ENCODE measurements at places on chromosomes 3 and 15.

DNA sequence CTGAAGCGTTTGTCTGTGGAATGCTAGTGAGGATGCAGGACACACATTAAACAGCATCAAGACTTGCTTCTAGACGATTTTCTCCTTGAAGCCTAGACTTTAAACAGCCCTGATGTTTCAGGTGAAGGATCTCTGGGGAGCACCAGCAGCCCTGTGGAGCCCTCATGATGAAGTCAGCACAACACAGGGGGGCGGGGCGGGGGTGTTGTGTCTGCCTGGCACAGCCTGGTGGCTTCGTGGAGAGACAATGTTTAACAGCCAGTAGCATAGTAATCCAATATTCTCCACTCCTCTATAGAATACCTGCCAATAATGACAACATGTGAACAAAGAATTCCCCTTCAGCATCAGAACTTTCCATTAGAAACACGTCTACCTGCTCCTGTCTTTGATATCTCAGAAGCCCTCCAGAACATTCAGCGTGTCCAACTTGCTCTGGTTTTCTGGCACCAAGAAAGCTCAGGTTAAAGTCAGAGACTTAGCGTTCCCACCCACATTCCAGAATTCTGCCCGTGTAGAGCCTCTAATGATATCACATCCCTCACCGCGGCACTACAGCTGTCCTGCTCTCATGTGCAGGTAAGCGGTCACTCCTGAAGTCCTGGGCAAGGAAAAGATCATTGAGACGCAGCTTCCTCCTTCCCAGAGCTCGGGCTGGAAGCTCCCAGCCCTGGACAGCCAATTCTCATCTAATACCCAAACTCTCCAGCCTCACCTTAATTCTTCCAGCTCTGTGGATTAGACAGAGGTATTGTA is 98.0 kb downstream of the ATP10A start:
- DNase-seq = no peak

- no peak for DNase-seq
Observed at GRCh38 chr15:59360305-59360704, 12.4 kb downstream of the MYO1E start.

GRCh38 chr3:141342386-141342785 is 25.9 kb upstream of the ZBTB38 start:
- no peak for DNase-seq

DNA sequence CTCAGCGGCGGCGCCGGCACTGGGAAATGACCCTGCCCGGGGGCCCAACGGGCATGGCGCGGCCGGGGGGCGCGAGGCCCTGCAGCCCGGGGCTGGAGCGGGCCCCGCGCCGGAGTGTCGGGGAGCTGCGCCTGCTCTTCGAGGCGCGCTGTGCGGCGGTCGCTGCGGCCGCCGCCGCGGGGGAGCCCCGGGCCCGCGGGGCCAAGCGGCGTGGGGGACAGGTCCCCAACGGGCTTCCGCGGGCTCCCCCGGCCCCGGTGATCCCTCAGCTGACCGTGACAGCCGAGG is 172 bp downstream of the ITPKA start:
- DNase-seq = no peak

- peak; percentile 82 for DNase-seq
Observed at GRCh38 chr15:98738689-98739401, 90.5 kb downstream of the IGF1R start.

DNA sequence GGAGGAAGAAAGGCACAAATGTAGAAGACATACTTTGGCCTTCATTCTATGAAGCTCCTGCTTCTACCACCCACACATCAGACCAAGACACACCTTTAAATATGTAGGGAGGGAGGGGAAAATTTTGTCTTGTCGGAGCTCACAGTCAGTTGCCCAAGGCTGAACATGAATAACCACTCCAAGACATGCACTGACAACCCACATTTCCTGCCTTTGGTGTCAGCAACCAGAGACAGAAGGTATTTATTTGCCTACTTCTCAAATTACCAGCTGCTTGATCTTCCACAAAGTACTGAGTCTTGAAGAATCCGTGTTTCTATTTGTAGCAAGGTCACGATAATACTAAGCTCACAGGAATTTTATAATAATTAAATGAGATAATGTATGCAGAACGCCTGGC is 169.7 kb downstream of the KCNMB2 start:
- no peak for DNase-seq

GRCh38 chr3:116306720-116307119 is 138.6 kb downstream of the LSAMP start:
- DNase-seq = no peak

GRCh38 chr3:197775317-197775716 is 15.7 kb upstream of the LRCH3 start:
- no peak for DNase-seq

- DNase-seq = no peak
Observed at GRCh38 chr3:171948674-171949073, 90.7 kb upstream of the FNDC3B start.
